Activated CD4-positive, alpha-beta memory T cell treated with anti-CD3 and anti-CD28 coated beads, Interleukin-2, amount 10 ng/mL, durations not matched to agents 7 days and 5 days (primary cell): ENCODE measurements at places on chromosomes 6 and 20. TPM values are rescaled to one million over a fixed set of nuclear protein-coding genes. Genes with fewer than 3 reads are reported as not detected.

Gene GGTLC1
- not detected for total RNA-seq

Gene CYP39A1
- total RNA-seq = not detected

GRCh38 chr20:1163105-1163504 lies 21.7 kb downstream of the TMEM74B start:
- DNase-seq = no peak
- H3K27ac ChIP-seq = no peak overlapping the region
- H3K36me3 ChIP-seq = peaks cover 49% of the 10 kb centered on the region
- H3K27me3 ChIP-seq = no peaks in the 10 kb centered on the region

DNA sequence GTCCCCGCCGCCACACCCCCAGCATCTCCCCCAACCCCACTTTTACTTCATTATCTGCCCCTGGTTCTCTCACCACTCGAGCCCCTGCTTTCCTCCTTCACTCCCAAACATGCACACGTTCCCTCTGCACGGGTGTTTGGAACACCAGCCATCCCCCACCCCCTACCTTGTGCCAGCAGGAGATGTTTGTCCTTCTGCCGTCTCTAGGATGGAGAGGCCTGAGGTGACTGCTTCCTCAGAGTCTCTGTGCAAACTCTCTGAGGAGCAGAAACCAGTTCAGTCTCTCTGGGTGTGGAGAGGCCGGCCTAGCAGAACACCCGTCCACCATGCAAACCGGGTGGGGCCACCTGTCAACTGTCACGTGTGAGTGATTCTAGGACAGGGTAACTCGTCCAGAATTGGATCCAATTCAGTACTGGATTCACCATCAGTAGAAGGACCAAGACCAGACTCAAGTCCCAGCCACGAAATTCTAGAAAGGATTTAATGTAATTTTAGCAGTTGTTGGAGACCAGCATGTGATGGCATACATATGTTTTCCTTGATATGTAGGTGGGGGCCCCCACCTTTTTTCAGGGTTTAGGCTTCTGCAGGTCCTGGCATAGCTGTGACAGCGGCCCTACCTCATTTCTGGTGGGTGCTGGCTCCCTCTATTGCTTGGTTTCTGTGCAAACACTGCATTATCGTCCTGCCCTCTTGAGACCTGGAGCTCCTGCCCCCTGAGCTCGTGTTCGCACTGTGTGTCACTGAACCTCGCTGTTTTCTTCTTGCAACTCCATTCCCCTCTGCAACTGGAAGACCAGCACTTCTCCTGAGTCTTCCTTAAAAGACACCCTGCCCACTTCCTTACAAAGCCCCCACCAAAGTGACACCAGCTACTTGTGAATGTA lies at the start of gene RAET1E:
Gene RAET1E (minus strand): TSS at position 259 of the 890 bp plus-strand sequence. CDS start 7,212 bp downstream, outside the sequence.
- no peak for DNase-seq
- peaks cover 38% of the 10 kb centered on the region for H3K4me1 ChIP-seq
- H3K27ac ChIP-seq = peak within 1 kb of the TSS; percentile 41
- H3K4me3 ChIP-seq = no peak within 1 kb of the TSS
- H3K36me3 ChIP-seq = no peaks in the 10 kb centered on the region

GRCh38 chr6:137900815-137901214 lies 33.8 kb downstream of the TNFAIP3 start:
- H3K36me3 ChIP-seq = peaks cover 4% of the 10 kb centered on the region
- peaks cover 30% of the 10 kb centered on the region for H3K4me1 ChIP-seq
- no peak overlapping the region for H3K27ac ChIP-seq
- H3K27me3 ChIP-seq = no peaks in the 10 kb centered on the region
- no peak for DNase-seq
